ENCODE measurements at places on chromosomes 2 and 18.

- no peak for DNase-seq
Observed at GRCh38 chr18:77557046-77557587, 307.5 kb downstream of the GALR1 start.

DNA sequence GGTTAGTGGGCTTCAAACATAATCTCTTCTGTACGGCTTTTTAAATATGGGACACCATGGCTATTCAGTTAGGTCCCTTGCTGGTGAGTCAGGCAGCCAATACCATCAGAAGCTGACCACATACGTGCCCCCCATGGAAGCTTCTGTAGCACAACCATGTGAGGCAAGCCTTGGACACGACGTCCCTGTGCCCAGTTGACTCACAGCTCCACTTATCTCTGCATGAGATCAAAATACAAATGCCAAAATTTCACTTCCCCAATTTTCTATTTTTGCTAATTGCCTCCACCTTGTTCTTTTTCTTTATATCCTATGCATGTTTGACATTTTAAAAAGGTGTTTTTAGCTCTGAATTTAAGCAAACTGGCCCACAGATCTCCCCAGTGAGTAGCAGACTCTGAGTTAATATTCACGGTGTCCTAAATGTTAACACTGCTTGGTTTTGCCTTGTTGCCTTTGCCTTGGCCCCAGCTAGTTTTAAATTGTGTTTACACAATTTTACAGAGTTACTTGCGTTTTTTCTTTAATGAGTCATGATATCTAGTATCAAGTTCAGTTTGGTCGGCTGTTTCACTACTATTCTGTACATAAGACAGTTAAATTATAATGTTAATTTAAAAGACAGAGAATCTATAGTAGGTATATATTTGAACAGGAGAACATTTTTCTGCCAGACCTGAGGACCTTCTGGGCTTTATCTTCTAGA is 77.5 kb downstream of the CDCA7 start:
- DNase-seq: peak; percentile 39

- no peak for DNase-seq
Observed at GRCh38 chr2:167183931-167184330, 295.7 kb downstream of the XIRP2 start.

GRCh38 chr2:60070196-60070595 is 483.3 kb downstream of the BCL11A start:
- DNase-seq: no peak

GRCh38 chr2:178306352-178307073 is 112.2 kb downstream of the OSBPL6 start:
- DNase-seq: peak; percentile 10

DNA sequence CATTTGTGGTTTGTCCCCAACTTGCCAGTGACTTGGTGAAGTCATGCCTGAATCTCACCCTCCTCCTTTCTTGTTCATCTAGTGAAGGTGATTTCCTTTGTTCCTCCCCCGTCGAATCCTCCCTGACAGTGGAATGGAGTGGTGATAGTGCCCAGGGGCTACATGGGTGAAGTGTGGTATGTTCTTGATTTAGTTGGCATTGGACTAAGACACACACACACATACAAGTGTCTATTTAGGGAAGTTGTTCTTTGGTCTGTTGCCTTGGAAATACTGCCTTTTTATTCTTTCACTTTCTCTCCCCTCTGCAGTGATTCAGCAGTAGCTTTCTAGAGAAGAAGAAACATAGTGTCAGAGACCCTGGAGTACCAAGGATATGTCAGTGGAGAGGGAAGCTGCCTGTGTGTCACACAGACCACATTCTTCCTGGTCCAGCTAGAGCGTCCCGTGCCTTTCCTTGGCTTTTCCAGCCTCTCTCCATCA is 10.9 kb downstream of the INPP4A start:
- DNase-seq: peak; percentile 37

DNA sequence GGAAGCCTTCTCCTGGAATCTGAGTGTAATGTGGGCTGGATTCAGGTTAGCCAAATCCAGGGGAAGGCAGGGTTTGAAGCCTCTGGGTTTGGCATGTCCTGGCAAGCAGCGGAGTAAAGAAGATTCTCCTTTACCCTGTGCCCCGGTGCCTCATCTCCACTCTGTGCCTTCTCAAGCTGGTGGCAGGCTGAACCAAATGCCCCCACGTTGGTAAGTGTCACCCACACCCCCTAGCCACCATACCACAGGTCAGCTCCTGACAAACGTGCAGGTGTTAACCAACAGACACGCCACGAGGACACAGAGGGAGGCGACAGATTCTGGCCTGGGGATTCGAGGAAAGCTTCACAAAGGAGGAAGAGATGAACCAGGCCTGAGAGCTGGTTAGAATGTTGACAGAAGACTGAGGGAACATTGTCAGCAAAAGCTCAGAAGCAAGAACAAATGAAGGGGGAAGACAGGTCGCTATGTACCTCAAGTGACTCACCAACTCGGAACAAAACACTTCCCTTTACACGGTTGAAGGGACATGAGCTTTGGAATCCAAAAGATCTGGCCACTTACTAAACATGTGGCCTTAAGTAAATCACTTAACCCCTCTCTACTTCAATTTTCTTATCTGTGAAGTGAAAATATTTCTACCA is 85.2 kb upstream of the LCLAT1 start:
- DNase-seq: no peak

GRCh38 chr2:55395724-55396605 is 23.7 kb downstream of the CCDC88A start:
- no peak for DNase-seq

DNA sequence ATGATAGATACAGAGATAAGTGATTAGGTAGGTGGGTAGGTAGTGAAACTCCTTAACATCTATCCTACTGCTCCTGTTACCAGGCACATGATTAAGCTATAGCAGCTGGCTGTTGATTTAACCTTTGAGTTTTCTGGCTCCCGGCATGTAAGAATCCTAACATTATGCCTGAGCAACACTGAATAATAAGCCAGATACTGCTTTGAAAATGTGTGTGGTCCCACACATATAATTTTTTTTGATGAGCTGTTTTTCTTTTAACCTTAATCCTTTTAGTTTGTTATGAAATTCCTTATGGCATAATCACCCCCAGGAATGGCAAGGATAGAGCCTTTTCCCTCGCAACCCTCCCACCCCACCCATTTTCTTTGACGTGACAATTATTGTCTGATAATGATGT is 104.2 kb upstream of the NEUROD1 start:
- DNase-seq: peak; percentile 93

DNA sequence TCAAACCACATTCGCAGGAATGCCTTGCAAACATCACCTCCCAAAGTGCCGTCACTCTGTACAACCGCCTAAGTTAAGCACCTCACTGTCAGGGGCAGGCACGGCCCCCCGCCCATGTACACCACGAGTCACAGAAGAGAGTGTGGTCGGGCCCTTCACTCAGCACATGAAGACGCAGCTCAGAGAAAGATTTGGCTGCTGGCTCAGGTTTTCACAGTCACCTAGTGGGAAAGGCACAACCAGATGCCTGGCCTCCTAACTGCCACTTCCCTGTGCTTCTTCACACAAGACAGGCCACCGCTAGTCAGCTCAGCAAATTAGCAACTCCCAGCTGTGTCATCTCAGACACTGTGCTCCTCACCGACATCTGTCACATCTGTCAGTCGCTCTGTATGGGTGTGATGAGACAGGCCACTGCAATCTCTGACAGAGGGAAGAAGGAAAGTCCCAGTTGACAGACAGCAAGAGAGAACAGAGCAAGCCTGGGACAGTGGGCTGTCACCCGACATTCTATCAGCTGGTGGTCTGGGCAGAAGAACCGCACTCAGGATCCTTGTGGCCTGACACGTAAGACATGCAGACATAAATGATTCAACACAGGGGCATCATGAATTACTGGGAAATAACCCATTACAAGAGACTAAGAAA is 60.8 kb downstream of the CRACDL start:
- no peak for DNase-seq

GRCh38 chr2:47076586-47077441 is 78.3 kb downstream of the STPG4 start:
- peak; percentile 98 for DNase-seq

- peak; percentile 87 for DNase-seq
Observed at GRCh38 chr18:45765796-45766195, 41.8 kb downstream of the SLC14A1 start.

- no peak for DNase-seq
Observed at GRCh38 chr2:63192889-63193774, 142.5 kb downstream of the OTX1 start.

GRCh38 chr2:173989884-173990215 is 24.7 kb upstream of the SP3 start:
- peak; percentile 3 for DNase-seq

- DNase-seq: no peak
Observed at GRCh38 chr18:7201096-7201495, 29.8 kb upstream of the LRRC30 start.

- DNase-seq: no peak
Observed at GRCh38 chr2:175366815-175367214, 185.3 kb upstream of the ATP5MC3 start.

- no peak for DNase-seq
Observed at GRCh38 chr2:204026294-204026693, 89.7 kb downstream of the ICOS start.

DNA sequence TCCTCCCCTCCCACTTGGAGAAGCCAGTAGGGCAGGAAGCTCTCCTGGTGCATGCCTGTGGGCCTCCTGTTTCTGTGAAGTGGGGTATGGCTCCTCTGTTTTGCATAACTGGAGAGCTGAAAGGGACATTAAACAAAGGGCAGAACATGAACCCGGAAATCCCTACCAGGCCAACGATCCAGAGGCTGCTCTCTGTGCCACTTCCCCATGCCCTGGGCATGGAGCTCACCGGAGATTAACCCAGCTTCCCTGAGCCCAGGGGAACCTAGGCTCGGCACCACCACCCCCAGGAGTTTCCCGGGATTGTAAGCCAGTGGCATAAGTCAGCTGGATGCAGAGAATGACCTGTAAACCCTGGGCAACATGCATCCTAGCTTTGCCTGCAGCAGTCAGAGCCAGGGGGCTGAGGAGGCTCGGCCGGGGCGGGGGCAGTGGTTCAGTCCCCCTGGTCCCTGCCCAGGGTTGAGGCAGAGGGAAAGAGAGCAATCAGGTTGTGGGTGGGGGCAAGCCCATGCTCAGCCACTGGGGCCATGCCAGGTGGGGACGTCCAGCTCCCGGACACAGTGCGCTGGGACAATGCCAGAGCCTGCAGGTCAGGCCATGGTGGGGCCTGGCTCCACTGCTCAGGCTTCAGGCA is 49.5 kb downstream of the TIMM21 start:
- peak; percentile 31 for DNase-seq

DNA sequence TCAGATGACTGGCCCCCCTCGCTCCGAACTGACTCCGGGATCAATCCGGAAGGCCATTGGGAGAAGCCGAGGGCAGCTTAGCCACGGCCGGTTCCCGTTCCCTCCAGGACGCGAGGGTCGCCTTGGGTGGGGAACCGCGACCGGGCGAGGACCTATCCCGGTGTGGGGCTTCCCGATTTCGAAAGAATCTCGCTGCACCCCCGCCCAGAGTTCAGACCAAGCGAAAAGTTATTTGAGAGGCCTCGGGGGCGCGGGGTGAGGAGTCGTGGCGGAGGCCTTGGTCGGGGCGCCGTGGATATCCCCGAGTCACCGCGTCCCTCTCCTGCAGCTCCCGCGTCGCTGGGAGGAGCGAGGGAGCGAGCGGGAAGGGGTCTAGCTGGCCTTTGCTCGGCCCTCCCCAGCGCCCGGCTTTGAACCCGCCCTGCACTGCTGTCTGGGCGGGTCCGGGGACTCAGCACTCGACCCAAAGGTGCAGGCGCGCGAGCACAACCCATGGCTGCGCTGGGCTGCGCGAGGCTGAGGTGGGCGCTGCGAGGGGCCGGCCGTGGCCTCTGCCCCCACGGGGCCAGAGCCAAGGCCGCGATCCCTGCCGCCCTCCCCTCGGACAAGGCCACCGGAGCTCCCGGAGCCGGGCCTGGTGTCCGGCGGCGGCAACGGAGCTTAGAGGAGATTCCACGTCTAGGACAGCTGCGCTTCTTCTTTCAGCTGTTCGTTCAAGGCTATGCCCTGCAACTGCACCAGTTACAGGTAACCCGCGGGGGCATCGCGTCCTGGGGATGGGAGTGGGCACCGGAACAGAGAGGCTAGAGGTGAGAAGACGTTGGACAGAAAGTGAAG is at the start of gene CYP27A1:
CYP27A1 (plus strand) TSS at position 457 of the 837 bp plus-strand sequence; CDS start at position 493, 36 bp downstream.
- peak; percentile 46 for DNase-seq

- DNase-seq: no peak
Observed at GRCh38 chr2:232322560-232323327, 55.8 kb upstream of the ALPP start.

GRCh38 chr2:107931412-107931811 is 54.9 kb upstream of the SLC5A7 start:
- DNase-seq: no peak

DNA sequence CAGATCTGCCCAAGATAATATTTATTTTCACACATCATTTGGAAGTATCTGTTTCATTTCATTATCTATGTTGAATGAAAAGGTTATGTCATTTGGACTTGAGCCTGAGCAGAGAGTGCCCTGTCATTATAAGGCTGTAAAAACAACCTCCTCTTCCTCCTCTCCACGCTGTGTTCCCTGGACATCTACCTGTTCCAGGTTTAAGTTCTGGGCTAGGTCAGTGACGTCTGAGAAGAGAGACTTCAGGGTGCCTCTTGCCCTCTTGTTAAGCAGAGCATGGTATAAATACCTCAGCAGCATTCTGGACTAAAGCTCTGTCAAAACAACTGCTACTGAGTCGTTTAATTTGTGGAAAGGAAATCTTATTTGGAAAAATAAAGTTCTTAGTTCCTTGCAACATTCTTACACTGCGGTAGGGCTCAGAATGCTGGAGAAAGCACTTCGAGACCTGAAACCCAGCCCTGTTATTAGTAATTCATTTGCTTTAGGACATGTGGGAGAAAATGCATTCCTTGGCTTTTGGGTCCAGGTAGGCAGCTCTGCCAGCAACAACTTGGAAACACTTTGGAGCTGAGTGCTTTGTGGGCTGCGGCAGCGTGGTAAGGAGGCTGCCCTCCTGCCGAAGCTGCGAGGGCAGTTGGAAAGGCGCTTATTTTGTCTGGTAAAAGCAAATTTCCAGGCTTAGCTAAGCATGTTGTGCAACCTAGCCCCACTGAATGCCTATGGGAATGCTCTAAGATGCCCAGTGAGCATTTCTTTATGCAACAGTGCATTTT is 91.8 kb upstream of the NEDD4L start:
- DNase-seq: no peak

- DNase-seq: no peak
Observed at GRCh38 chr2:190105554-190105953, 43.0 kb upstream of the MSTN start.

DNA sequence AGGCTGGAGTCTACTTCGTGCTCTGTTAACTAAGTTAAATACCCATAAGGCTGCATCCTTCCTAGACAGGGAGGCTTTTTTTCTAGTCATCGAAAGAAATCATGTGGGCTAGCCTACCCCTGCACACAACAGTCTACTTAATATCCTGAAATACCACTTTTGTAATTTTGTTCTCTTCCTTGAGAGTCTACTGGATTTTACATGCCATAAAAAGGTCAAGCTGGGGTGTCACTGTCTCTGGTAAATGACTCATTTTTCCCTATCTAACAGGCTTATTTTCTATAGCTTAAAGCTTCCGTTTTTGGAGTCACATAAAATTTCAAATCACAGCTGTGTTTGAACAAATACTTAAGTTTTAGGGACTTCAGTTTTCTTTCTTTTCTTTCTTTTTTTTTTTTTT is 10.7 kb upstream of the STAM2 start:
- no peak for DNase-seq

GRCh38 chr2:186889101-186889879 is 40.3 kb upstream of the ZSWIM2 start:
- no peak for DNase-seq

Measured in SJSA1 (cell line).